Glomerular endothelial cell (primary cell): ENCODE measurements at places on chromosomes 12 and 14.

DNA sequence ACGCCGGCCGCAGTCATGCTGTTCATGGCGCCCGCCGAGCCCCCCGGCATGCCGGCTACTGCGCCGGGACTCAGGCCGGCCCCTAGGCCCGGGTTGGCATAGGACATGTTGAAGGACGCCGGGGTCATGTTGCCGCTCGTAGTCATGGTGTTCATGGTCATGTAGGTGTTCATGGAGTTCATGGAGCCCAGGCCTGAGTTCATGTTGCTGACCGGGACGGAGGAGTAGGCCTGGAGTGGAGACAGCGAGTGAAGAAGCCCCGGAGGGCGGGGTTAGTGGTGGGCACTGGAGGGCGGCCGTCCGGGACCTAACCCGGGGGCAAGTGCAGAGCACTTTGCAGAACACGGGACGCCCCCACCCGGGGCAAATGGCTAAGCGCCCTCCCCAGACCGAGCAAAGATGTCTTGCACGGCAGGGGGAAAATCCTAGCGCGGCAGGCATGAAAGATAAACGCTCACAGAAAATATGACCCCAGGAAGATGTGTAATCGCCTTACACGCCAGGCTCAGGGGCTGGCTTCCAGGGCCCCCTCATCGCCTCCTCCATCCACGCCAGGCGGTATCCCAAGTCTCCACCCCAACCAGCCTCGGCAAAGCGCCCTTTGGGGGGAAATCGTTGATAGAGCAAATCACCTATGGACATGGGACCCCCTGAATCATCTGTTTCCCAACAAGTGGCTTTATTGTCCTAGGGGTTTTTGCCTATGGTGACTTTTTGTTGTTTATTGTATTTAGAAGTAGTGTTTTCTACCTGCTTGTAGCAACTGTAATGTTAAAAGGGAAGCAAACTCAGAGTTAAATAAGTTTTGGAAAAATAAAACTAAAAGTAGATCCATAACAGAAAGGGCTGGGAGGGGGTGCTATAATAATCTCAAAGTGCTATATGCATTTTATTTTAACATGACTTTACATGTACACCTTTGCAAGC is 2.3 kb downstream of the FOXA1 start:
- DNase-seq, result no peak

DNA sequence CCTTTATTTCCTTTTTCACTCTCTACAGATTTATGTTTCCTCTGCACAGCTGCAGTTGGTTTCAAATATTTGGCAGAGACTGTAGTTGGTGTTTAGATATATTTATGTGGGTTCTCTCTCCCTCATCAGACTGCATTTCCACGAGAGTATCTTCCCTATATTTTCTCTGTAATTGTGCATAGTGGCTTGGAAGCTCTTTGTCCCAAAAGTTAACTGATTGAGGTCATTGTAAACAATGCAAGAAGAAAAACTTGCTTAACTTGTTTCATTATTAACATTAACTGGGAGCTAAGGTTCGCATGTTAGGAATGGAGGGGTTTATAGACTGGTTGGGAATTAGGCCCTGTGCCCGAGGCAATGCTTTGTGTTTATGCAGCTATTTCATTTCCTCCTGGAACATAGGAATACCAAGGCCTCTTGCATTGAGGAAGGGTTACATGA is 216.9 kb upstream of the HMGA2 start:
- DNase-seq, result no peak

DNA sequence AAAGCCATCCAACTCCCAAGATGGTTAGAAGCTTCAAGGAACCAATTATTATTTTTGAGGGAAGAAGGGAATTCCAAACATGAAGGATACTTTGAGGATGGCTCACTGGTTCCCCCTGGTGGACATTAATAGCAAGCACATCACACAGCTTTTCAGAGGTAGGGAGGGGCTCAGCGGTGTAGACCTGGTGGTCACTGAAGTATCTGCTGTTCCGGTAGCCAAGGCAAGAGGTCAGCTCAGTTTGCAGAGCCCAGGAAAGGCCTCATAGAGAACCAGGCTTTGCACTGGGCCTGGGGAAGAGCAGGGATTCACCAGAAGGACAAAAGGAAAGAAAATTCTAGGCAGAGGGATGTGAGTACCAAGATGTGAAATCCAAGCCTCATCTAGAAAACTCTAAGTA is 118.7 kb downstream of the KSR2 start:
- no peak for DNase-seq

GRCh38 chr14:67942080-67942710 is 122.6 kb downstream of the RAD51B start:
- DNase-seq, result no peak

GRCh38 chr12:79098530-79098929 is 234.0 kb downstream of the SYT1 start:
- DNase-seq, result no peak

DNA sequence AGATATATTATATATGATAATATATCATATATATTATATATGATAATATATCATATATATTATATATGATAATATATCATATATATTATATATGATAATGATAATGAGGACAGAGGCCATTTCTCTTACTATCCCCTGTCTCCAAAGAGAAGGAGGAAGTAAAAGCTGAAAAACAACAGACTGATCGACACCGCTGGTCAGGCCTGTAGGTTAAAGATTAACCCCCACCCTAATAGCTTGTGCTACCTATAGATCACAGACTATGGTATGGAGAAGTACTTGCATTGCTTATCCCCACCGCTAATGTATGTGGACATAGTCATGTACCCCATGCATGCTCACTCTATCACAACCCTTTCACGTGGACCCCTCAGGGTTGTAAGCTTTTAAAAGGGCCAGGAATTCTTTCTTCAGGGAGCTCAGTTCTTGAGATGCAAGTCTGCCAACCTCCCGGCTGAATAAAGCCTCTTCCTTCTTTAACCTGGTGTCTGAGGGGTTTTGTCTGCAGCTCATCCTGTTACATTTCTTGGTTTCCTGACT is 786.1 kb upstream of the TMEM132C start:
- DNase-seq, result no peak

- DNase-seq, result no peak
These were observed 84.7 kb upstream of the TSPAN8 start for GRCh38 chr12:71242511-71242910.

GRCh38 chr14:58844544-58844943 is 206.8 kb downstream of the DACT1 start:
- DNase-seq, result no peak

DNA sequence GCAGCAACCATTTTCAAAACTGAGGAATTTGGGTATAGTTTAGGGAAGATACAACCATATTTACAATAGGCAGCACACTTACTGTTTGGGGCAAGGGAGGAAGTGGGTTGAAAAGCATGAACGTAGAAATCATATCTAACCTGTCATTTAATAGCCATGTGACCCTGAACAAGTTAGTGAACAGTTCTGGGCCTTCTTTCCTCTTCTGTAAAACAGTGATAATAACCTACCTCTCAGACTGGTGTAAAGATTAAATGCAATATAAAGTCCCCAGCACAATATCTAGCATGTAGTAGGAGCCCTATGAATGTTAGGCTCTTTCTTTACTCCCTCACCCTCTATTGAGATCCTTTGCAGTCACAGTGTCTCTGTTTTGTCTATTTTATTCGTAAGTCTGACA is 33.5 kb downstream of the A2ML1 start:
- DNase-seq, result no peak

- no peak for DNase-seq
These were observed 15.7 kb downstream of the SGPP1 start for GRCh38 chr14:63712123-63712522.

- DNase-seq, result no peak
These were observed 17.5 kb upstream of the BICD1 start for GRCh38 chr12:32089156-32089555.

- DNase-seq, result no peak
These were observed 19.6 kb downstream of the OTUB2 start for GRCh38 chr14:94045563-94046345.

DNA sequence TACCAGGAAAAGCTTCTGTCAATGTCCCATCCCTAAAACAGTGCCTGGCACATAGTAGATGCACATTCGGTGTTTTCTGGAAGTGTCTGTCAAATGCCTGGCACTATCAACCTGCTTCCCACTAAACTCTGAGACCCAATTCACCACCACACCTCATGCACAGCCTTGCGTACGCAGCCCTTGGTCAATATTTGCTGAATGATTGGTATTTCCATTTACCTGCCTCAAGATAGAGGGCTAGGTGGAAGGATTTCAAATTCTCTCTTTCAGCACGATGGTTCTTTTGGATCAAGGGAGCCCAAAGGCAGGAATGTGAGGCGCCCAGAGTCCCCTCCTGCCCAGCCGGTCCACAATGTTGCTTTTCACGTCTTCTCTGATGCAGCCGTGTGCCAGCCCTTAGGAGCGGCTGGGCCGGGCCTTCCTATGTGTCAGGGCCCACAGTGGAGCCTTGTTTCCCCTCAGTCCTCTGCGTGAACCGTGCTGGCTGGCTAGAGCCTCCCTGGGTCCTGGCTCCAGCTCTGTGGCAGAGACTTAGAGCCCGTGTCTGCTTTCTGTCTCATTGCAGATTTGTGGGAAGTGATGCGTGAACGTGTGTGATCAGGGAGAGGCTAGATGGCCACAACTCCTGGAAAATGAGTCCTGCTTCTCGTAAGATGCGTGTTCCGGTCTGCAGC is 99.9 kb upstream of the RFLNA start:
- no peak for DNase-seq

- DNase-seq, result no peak
These were observed 44.4 kb upstream of the PELI2 start for GRCh38 chr14:56073799-56074198.

DNA sequence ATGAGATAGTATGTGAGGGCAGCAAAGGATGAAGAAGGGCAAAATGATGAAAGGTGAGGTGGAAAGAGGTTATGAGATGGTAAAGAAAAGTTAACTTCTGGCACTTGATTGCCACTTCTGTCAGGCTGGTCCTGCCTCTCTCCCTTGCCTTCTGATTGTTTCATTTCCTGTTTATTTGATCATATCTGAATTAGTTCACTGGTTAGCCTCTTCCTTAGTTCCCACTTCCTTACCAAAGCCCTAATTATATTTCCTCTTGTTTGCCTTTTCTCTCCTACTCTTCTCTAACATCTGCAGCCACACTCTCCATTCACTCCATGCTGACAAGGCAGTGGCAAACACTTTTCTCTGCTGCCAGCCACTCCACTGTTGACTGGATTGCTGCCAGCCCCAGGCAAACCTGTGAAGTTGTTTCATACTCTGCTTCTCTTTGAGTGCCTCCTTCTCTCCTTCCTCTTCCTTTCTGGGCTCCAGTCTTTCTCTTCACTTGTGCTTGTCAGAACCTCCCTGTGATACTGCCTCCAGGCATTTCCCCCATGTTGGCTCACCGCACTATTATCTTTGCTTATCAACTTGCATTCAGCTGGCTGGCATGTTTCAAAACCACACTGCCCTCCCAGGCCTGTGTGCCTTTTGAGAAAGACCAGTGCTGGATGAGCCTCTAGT is 8.1 kb downstream of the PNP start:
- DNase-seq, result no peak

DNA sequence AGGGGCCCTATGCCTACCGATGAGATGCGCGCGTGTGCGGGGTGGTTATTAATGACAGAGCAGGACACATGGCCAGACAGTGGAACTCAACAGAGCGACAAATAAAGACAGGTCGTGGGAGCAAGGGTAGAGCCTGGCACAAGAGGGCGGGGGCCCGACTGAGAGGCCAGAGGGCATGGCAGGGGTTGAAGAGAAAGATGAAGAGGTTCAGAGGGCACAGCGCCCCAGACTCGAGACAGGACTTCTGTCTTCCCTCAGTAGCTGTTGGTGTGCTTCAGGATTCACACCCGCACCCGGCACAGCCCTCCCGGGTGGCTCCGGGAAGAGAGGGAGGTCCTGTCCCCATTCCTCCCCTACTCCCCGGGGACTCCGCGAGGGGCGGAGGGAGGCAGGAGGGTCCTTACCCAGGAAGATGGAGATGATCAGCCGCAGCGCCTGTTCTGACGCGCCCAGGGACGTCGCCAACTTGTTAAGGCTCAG is 366 bp downstream of the LPCAT3 start:
- DNase-seq, result no peak

DNA sequence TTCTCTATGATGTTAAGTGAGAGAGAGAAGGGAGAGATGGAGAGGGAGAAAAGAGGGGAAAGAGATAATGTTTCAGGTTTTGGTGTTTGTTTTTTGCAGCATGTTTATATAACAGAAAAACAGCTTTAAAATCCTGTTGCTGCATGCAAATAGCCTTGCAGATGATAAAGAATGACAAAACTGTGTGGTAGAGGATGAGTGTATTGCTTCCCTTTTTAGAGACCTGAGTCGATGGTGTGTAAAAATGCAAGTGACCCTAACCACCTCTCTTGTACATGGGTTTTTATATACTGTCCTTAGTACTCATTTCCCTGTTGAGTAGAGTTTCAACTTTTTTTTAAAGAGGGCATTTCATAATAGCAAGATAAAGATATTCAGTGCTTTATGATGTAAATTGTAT is 249.1 kb downstream of the AKAP6 start:
- DNase-seq, result no peak

DNA sequence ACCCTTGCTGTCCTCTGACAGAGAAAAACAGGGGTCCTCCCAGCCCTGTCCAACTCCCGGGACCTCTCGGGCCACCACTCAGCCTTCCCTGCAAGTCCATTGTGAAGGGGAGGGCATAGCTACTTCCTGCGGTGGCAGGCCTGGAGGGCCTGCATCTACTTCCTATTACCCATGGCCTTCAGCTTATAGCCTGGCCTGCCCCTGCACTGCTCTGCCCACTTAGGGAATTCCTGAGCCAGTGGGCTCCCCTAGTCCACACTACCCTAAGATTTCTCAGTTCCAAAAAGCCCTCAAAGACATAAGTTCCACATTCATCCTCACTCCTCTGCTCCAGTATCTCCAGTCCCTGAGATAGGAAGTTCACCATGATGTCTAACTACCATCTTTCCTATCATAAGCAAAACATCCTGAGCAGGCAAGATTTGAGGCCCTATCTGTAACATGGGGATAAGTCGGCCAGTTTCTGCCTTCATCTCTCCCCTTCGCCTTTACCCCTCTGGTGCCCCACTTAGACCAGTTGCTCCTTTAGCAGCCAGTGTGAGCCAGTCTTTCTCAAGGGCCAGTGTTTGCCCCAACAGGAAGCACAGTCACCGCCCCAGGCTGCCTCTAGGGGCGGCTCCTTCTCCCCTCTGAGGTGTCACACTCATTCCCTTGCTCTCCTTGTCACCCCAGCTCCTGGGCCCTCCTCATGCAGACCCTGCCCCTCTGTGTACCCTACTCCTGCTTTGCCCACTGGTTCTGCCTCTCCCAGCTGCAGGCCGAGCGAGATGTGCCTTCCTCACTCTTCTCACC is 10.9 kb downstream of the HDAC7 start:
- DNase-seq, result no peak

- peak; percentile 36 for DNase-seq
These were observed 114.6 kb downstream of the PPFIA2 start for GRCh38 chr12:81644503-81644902.

- no peak for DNase-seq
These were observed 44.9 kb downstream of the ATP2B1 start for GRCh38 chr12:89663577-89664357.
